Cardiac fibroblast (primary cell): ENCODE measurements at places on chromosomes 12 and 14.

- peak; percentile 28 for DNase-seq
Measured at GRCh38 chr14:81206115-81206514, 14.6 kb downstream of the GTF2A1 start.

GRCh38 chr12:31205054-31205453 is 120.9 kb downstream of the SINHCAF start:
- DNase-seq, result peak; percentile 65

- DNase-seq, result no peak
Measured at GRCh38 chr14:92252323-92252722, 70.6 kb upstream of the SLC24A4 start.

GRCh38 chr12:42076976-42077375 is 67.7 kb downstream of the GXYLT1 start:
- DNase-seq, result no peak

DNA sequence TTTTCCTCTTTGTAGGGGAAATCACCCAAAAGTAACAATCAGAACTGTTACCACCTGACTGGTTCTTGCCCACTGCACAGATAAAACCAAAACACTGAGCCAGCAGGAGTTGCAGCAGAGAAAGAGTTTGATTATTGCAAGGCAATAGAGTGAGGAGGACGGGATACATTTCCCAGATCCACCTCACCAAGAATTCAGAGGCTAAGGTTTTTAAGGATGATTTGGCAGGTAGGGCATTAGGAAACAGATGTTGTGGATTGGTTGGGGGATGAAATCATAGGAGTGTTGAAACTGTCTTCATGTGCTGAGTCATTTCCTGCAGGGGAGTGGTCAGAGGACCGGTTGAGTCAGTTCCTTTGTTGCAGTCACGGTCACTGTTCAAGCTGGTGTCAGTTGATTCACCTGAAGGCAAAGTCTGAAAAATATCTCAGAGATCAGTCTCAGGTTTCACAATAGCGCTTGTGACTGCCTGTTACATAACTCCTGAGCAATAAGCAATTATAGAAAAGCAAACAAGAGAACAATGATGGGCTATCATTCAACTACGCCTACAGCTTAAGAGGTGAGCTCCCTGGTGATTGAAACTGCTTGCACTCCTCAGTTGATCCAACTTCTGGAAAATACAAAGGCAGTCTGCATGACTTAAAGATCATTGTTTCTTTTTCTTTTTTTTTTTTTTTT is 20.3 kb upstream of the AMN1 start:
- peak; percentile 91 for DNase-seq

DNA sequence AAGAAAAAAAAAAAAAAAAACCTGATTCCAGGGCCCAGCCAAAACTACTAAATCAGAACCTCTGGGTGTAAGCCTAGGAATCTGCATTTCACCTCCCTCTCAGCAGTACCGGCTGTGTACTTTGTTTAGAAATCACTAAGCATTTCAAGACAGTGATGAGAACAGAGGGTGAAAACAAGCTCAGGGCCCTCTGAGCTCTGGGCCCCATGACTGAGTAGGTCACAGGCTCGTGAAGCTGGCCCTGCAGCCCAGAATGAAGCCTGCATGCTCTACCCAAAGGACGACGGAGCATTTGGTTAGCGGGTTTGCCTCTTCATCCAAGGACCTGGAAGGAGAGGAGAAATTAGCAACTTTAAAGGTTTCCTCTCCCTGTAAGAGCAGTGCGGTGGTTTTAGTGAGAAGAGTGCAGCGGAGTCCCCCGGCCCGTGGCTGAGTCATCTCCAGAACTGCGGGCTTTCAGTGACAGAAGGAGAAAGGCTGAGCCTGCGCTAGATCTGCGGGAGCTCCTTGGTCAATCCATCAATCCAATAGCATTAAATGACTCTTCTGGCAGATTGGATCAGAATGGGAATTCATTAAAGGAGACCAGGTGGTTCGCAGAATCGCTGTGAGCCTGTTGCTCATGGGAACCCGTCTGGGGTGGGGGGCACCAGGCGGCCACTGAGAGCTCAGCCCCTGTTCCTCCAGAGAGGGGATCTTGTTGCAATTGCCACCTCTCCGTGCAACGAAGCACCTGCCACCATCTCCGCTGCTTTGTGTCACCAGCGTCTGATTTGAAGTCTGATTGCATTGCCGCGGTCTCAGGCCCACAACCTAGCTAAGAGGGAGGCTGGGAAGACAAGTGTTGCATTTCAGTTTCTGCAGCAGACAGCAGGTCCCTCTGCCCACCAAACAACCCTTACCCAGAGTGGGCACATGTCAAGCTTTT is 7.3 kb downstream of the IL31 start:
- no peak for DNase-seq

DNA sequence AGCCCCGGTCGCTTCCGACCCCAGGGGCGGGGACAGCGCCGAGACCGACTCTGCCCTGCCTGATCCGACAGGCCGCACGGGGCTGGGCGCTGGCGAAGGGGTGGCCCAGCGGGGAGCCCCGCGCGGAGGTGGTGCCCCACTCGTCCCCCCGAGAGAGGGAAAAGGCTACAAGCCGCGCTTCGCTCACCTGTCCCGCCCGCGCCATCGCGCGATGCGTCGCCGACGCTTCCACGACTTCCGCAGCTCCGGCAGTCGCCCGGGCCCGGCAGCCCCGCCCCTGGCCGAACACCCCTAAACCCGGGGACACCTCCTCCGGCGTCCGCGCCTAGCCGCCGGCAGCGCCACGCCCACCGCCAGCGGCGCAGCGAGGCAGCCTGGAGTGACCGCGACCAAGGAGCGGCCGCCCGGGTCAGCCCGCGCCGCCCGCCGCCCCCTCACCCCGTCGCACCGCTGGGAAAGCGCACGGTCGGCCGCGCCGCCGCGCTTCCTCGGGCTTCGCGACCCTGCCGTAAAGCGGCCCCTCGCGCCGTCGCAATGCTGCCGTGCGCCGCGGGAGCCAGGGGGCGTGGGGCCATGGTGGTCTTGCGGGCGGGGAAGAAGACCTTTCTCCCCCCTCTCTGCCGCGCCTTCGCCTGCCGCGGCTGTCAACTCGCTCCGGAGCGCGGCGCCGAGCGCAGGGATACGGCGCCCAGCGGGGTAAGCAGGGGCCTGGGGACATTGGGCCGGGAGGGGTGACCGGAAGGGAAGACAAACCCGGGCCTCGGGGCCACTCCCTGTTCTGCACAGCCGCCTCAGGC is at the start of the genes BAG5 and COA8:
BAG5 (minus strand) TSS at position 229 of the 797 bp plus-strand sequence. CDS start 1,493 bp downstream, outside the sequence.
COA8 (plus strand) TSS at position 532 of the 797 bp plus-strand sequence; CDS start at position 574, 42 bp downstream.
- peak; percentile 77 for DNase-seq

GRCh38 chr12:115222220-115222619 is 538.2 kb upstream of the TBX3 start:
- no peak for DNase-seq

- DNase-seq, result no peak
Measured at GRCh38 chr12:117567644-117568216, 206.3 kb upstream of the NOS1 start.

DNA sequence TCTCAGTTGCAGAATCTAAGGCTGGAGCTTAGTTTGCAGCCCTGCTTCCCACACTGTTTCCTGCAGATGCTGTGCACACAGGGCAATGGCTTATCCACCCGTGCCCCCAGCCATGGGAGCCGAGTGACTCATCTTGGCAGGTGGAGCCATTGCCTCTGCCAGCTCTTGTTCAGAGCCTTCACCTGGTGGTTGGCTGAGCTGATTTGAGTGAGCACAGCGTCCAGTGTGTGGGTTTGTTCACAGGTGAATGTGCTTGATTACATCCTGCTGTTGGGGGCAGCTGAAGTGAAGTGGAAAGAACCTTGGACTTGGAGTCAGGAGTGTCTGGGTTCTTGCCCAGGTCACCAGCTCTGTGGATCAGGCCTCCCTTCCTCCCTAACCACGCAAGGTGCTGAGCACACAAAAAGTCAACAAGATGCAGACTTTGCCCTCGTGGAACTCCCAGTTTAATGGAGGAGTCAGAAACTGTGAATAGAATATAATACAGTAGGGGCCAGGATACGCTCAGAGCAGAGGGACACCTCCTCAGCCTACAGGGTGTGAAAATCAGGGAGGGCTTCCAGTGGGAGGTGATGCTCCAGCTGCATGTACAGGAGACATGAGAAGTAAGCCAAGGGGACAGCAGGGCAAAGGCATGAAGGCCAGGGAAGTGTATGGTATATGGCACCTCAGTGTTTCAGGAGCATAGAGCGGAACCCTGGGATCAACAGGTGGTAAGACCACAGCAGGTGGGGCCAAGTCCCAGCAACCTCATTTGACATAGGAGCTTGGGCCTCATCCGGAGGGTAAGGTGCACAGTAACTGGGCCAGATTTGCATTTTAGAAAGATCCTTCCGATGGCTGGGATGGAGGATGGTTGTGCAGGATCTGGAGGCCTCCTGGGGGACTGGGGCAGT is 22.8 kb downstream of the JDP2 start:
- peak; percentile 24 for DNase-seq

GRCh38 chr12:57865084-57865751 is 18.7 kb upstream of the CTDSP2 start:
- DNase-seq, result peak; percentile 93

DNA sequence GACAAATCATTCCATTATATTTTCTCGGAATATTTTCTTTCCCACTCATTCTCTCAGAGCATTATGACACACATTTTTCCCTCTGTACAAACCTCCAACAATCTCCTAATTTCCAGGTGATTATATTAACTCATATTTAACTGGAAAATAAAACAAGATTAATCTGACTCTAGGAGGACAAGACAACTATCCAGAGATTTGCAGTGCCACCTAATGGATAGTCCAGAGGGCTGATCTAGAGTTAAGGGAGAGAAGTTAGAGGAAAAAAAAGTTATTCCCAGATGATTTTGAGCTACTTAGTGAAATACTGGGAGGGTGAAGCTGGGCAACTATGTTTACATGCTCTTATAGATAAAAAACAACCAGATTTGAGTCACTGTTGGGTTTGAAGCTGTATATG is 161.7 kb downstream of the ALX1 start:
- peak; percentile 16 for DNase-seq

DNA sequence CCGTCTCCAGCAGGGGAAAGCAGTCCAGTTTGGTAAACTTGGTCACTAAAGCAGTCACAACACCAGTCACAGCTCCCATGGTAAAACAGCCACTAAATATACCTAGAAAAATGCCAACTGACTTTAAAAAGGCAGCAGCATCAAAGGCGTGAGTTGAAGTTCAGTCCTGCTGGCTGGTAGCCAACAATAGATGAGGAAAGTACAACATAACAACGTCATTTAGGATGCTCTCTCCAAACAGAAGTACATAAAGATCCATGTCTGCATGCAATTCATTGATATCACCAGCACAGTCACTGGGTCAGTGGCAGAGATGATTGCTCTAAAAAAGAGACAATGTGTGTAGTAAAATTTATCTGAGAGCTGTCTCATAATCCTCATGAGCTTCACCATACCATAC is 59.3 kb upstream of the TMPO start:
- DNase-seq, result peak; percentile 23

DNA sequence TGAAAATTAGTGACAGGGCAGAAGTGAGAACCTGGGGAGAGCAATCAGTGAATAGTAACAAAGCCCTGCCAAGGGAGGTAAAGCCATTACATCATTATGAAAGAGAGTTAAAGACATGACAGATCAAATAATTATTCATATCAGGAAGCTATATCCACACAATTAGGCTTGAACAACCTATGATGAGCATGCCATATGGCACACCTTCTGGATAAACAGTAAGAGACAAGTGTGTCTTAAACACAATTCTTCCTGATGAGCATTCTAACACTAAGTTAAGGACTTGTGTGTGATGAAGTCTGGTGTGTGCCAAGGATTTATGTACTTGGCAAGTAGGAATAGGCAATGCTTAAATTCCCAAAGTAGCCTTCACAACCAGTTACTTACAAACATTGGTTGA is 76.1 kb downstream of the GALNT4 start:
- DNase-seq, result no peak

DNA sequence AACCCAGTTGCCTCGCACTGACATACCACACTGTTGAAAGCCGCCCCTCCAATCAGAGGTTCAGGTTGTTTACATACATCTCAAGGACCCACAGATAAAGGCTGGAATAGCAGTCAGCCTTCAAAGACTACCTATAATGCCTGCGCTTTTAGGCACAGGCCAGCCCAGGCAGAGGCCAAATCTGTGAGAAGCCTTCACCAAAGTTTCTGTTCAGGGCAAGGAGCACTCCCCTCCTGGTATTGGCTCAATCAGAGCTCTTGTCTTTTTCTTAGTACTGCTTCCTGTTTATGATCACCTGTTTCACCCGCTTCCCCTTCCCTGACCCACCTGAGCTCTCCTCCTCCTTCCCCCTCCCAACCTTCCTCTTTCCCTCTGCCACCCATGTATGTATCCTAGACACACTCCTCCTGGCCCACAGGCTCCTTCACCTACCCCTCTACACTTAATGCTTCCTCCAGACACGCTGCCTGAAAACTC is 34.8 kb downstream of the DUSP16 start:
- DNase-seq, result no peak

- DNase-seq, result no peak
Measured at GRCh38 chr14:39617537-39617936, 185.3 kb upstream of the FBXO33 start.

DNA sequence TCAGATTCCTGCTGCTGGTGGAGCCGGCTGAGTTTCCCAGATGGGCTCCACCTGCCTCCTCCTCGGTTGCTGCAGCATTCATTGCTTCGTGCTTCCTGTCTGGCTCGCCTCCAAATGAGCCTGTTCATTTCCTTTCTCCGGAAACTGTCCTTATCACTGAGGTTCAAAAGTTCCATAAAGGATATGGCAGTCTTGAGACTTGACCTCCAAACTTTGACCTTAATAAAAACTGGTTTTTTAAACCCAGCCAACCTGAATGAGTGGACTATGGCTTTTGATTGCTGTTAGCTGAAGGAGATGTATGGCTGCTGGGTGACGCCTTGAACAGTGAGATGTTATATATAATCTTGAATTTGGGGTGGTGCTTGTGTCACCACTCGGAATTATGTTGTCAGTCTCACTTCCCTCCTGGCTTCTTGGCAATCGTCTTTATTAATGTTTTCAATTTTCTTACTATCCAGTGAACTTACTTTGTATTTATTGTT is 62.7 kb downstream of the RASSF3 start:
- DNase-seq, result peak; percentile 51

DNA sequence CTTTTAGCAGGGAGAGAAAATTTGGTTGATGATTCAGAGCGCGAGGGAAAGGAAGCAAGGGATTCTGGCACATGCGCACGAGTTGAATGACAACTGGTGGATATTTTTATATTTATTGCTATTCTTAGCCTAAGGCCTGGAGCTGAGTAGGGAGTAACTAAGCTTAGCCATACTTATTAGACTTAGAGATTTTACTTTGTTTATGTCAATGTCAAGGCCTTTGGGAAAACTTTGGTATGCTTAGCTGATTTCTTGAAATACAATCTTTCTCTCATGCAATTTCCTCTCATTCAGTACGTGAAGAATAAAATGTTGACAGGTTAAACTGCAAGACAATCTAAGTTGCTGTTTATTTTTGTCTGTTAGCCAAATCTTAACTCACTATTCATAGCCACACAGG is 101.1 kb downstream of the CRADD start:
- peak; percentile 98 for DNase-seq

GRCh38 chr14:104747876-104748275 is 5.1 kb upstream of the SIVA1 start:
- no peak for DNase-seq

DNA sequence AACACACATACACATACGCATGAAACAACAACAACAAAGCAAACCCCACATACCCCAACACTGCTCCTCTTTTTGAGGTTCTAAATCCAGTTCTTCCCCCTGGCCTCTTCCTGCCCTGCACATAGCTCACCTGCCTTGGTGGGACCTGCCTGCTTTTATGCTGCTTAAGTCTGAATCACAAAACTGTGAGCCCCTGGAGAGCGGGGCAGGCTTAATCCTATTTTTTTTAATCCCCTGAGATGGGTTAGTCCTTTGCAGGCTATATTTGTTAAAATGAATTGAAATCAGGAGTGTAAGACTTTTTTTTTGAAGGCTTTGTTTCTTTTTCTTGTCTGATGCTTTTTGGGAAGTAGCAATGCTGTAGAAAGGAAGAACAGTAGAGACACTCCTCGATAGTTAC is 84.6 kb upstream of the MAX start:
- no peak for DNase-seq
